ENCODE measurements at places on chromosomes 16 and 17. TPM values are rescaled to one million over a fixed set of nuclear protein-coding genes. Genes with fewer than 3 reads are reported as not detected.

The KRT24 gene
- polyA plus RNA-seq = not detected

- H3K4me3 ChIP-seq = no peak overlapping the region
- DNase-seq = no peak
- H3K27ac ChIP-seq = no peak overlapping the region
- H3K4me1 ChIP-seq = no peaks in the 10 kb centered on the region
- peaks cover 76% of the 10 kb centered on the region for H3K36me3 ChIP-seq
- no peaks in the 10 kb centered on the region for H3K27me3 ChIP-seq
Observed at GRCh38 chr17:21024024-21024423, 18.8 kb downstream of the USP22 start.

DNA sequence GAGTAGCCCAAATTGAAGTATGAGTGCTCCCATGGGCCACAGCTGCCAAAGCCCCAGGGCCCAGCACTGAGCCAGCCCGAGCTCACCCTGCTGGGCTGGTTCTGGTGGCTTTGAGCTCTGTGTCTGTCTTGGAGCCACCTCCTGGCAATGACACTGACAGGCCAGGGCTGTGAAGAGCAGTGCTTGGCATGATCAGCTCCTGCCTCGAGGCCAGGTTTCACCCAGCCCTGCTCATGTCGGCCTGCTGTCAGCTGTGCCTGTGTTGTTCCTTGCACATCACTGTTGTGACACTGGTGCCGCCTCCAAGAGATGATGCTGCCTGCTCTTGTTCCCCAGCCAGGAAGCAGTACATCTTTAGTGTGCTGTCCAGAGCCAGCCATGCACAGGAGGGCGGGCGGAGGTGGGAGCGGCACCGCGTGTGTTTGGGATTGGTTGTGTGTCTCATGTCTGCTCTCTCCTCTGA, 26.0 kb downstream of the PLD6 start:
- H3K36me3 ChIP-seq = peaks cover 29% of the 10 kb centered on the region
- H3K4me1 ChIP-seq = no peaks in the 10 kb centered on the region
- no peak overlapping the region for H3K4me3 ChIP-seq
- no peak for DNase-seq
- H3K27ac ChIP-seq = no peak overlapping the region
- no peaks in the 10 kb centered on the region for H3K27me3 ChIP-seq

- DNase-seq = peak; percentile 8
- no peaks in the 10 kb centered on the region for H3K36me3 ChIP-seq
- H3K27ac ChIP-seq = no peak overlapping the region
- no peaks in the 10 kb centered on the region for H3K27me3 ChIP-seq
- no peak overlapping the region for H3K4me3 ChIP-seq
Observed at GRCh38 chr16:57615813-57616212, 12.6 kb upstream of the ADGRG1 start.

The FAM222B gene
- polyA plus RNA-seq = 9.0 TPM

DNA sequence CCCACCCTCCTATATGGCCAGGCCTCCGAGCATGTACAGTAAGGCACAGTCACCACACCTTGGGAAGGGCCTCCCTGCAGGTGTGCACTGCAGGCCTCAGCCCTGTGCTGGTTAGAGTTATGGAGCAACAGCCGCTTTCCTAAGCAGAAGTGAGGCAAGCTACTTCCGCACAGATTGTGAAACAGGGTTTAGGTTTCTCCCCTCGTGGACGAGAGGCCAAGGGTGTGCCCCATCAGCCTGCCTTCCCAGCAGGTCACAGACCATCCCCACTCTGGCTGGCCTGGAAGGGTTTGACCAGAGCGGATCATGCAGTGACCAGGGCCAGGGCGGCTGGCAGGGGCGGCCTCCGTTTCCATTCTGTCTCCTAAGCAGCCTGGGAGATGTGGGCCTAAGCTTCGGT, 4.7 kb downstream of the MSRB1 start:
- no peak overlapping the region for H3K4me3 ChIP-seq
- H3K36me3 ChIP-seq = peaks cover 4% of the 10 kb centered on the region
- peaks cover 10% of the 10 kb centered on the region for H3K4me1 ChIP-seq
- no peaks in the 10 kb centered on the region for H3K27me3 ChIP-seq
- no peak overlapping the region for H3K27ac ChIP-seq

- H3K27me3 ChIP-seq = no peaks in the 10 kb centered on the region
- no peaks in the 10 kb centered on the region for H3K36me3 ChIP-seq
- H3K4me1 ChIP-seq = no peaks in the 10 kb centered on the region
Observed at GRCh38 chr17:20823905-20824304, 218.9 kb downstream of the USP22 start.

The KRT25 gene
- not detected for polyA plus RNA-seq

- H3K4me3 ChIP-seq = no peak overlapping the region
- DNase-seq = no peak
- H3K36me3 ChIP-seq = no peaks in the 10 kb centered on the region
- no peak overlapping the region for H3K27ac ChIP-seq
- no peaks in the 10 kb centered on the region for H3K4me1 ChIP-seq
- peaks cover 34% of the 10 kb centered on the region for H3K27me3 ChIP-seq
Observed at GRCh38 chr17:12974005-12974531, 43.8 kb downstream of the ELAC2 start.

- H3K4me3 ChIP-seq = no peak overlapping the region
- no peaks in the 10 kb centered on the region for H3K27me3 ChIP-seq
- no peak overlapping the region for H3K27ac ChIP-seq
- peaks cover 2% of the 10 kb centered on the region for H3K4me1 ChIP-seq
Observed at GRCh38 chr17:58344047-58344790, 7.8 kb downstream of the SUPT4H1 start.

DNA sequence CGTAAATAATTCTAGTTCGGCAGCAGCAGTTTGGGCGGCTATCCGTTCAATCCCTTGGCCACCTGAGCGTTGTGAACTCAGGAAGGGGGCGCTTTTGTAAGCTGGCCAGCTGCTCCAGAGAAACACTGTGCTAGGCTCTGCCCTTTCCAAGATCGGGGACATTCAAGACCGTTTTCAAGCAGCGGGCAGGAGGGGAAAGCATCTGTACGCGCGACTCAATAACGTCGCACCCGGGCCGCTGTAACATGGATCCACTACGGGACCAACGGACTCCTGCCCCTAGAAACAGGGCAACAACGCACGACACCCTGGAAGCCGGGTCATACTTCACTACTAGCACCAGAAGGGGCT, 463 bp downstream of the TOP2A start:
- H3K27ac ChIP-seq = peak overlapping the region; percentile 74
- H3K4me1 ChIP-seq = peaks cover 10% of the 10 kb centered on the region
- H3K27me3 ChIP-seq = no peaks in the 10 kb centered on the region
- peak overlapping the region; percentile 64 for H3K4me3 ChIP-seq

DNA sequence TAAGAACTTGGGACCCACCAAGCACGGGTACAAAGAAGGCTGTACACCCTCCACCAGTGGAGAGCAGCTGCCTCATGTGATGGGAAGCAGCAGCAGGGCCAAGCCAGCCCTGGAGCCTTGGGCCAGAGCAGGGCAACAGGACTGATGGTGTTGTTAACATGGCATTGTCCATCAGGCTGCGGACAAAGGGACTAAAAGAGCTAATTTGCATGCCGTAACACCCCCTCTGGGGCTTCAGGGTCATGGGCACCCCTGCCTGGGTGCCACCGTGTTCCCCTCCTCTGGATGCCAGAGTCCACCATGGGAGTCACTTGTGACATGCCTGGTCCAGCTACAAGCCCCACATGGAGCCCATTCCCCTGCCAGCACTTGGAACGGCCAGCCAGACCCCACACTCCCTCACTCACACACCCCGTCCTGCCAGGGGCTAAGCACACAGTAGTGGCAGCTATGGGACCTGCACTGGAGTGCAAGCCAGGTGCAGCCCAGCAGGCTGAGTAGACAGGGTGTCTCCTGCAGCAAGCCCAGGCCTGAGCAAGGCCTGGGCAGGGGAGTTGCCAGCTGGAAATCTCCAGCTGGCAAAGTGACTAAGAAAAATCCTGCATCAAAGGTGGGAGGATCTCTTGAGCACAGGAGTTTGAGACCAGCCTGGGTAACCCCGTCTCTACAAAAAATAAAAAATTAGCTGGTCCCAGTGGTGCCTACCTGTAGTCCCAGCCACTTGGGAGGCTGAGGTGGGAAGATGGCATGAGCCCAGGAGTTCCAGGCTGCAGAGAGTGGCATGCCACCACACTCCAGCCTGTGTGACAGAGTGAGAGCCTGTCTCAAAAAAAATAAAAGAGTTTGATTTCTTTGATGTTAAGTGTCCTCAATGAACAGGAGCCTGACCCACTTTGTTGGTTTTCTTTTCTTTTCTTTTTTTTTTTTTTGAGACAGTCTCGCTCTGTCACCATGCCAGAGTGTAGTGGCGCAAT, 33.7 kb downstream of the NOL11 start:
- H3K36me3 ChIP-seq = peaks cover 12% of the 10 kb centered on the region
- no peak overlapping the region for H3K27ac ChIP-seq
- no peak for DNase-seq
- H3K4me3 ChIP-seq = no peak overlapping the region
- H3K27me3 ChIP-seq = no peaks in the 10 kb centered on the region

GRCh38 chr17:17236295-17237025, 508 bp downstream of the FLCN start:
- H3K4me3 ChIP-seq = peak overlapping the region; percentile 100
- H3K27me3 ChIP-seq = no peaks in the 10 kb centered on the region
- H3K27ac ChIP-seq = peak overlapping the region; percentile 87
- H3K4me1 ChIP-seq = peaks cover 4% of the 10 kb centered on the region
- DNase-seq = no peak

DNA sequence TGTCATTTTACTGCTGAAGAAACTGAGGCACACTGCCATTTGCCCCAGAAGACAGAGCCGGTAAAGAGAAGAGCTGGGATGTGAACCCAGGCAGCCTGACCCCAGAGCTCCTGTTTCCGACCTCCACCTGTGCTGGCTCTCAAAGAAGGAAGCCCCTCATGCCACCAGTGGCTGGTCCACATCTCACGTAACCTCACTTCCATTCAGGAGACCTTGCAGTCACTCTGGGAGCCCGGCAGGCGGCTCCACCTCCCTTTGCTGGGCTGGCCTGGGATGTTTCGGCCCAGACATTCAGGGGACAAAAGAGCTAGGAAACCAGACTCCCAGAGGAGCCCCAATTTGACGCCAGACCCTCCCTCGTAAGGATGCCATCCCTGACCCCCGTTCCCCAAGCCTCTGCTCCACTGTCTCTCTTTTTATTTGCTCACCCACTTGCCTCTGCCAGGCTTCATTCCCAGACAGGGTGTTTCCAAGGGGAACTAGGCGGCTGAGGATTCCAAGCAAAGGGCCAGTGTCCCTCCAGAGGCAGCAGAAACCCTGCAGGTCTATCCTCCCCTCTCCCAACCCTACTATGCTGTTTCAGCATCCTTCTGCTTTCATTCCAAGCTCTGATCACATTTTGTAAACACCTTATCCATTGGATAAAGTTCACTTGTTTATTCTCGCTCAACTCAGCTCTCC, 2.8 kb downstream of the TAF1C start:
- H3K27me3 ChIP-seq = no peaks in the 10 kb centered on the region
- H3K27ac ChIP-seq = no peak overlapping the region
- no peak for DNase-seq
- H3K4me3 ChIP-seq = no peak overlapping the region

DNA sequence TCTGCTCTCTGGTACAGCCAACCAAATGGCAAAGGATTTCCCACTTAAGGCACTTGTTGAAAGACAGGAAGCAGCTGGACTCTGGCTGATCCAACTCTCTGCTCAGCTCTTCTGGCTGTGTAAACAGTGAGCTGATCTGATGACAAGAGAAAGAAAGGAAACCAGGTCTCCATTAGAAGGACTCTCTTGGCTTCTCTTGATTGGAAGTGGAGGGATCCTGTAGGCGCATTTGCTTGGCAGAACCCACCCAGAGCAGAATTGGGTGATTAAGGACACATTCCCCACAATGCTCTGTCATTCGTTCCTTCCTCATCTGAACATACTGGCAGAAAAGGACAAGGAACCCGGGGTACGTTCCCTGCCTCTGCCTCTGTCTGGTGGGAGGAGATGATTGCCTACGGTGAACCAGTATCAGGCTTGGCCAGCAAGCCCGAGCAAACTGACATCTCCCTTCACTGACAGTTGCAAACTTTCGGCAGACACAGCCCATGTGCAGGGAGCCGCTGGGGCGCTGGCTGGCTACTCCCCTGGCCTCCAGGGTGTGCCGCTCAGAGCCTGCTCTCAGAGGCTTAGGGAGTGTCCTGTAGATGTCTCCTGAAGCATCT, 29.1 kb downstream of the LDHD start:
- no peaks in the 10 kb centered on the region for H3K27me3 ChIP-seq
- peaks cover 36% of the 10 kb centered on the region for H3K4me1 ChIP-seq
- peaks cover 3% of the 10 kb centered on the region for H3K36me3 ChIP-seq
- peak overlapping the region; percentile 78 for H3K27ac ChIP-seq

DNA sequence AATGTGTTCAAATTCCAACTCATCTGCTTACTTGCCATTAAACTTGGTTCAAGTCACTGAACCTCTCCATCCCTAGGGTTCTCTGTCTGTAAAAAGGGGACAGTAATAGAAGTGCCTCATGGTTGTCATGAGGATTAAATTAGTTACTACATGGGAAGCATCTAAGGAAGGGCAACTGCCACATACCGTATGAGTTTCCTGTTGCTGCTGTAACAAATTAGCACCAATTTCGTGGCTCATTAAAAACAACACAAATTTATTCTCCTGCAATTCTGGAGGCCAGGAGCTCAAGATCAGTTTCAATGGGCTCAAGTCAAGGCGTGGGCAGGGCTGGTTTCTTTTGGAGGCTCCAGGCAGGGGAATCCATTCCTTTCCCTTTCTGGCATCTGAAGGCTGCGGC, 18.6 kb downstream of the CD300LF start:
- H3K27ac ChIP-seq = no peak overlapping the region
- no peaks in the 10 kb centered on the region for H3K36me3 ChIP-seq
- no peak for DNase-seq
- H3K4me1 ChIP-seq = no peaks in the 10 kb centered on the region
- no peaks in the 10 kb centered on the region for H3K27me3 ChIP-seq

- DNase-seq = no peak
- no peak overlapping the region for H3K4me3 ChIP-seq
- no peaks in the 10 kb centered on the region for H3K27me3 ChIP-seq
- no peaks in the 10 kb centered on the region for H3K4me1 ChIP-seq
Observed at GRCh38 chr17:63764716-63765115, 8.7 kb downstream of the CCDC47 start.

GRCh38 chr17:5557990-5558389, 26.3 kb downstream of the NLRP1 start:
- H3K4me3 ChIP-seq = no peak overlapping the region
- H3K27me3 ChIP-seq = no peaks in the 10 kb centered on the region
- no peak for DNase-seq
- peak overlapping the region; percentile 51 for H3K27ac ChIP-seq

DNA sequence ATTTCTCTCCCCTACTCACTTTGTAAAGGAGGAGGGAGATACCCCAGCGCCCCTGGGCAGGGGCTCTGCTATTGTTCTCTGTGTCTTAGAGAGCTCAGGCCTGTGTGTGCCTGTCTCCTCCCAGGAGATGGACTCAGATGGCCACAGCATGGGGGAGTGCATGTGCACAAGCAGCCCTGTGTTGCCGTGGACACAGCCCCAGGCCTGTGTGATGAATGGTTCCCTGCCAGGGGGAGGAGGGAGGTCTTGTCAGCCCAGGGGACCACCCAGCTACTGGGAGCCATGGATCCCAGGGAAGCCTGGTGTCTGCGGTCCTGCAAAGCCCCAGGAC, 26.3 kb downstream of the GINS2 start:
- no peak overlapping the region for H3K4me3 ChIP-seq
- DNase-seq = no peak
- peaks cover 34% of the 10 kb centered on the region for H3K4me1 ChIP-seq
- H3K27me3 ChIP-seq = no peaks in the 10 kb centered on the region
- peaks cover 90% of the 10 kb centered on the region for H3K36me3 ChIP-seq
- no peak overlapping the region for H3K27ac ChIP-seq
